ENCODE measurements at places on chromosomes 5 and 9.
A peak's percentile ranks its signal among the peaks of the same experiment; 100 is the strongest.

- H3K27ac ChIP-seq: no peak overlapping the region
- peak overlapping the region; percentile 85 for H3K4me3 ChIP-seq
- no peaks in the 10 kb centered on the region for H3K27me3 ChIP-seq
- H3K36me3 ChIP-seq: peaks cover 19% of the 10 kb centered on the region
These were observed 2.8 kb downstream of the TENT4A start for GRCh38 chr5:6715758-6716628.

- no peak for DNase-seq
- no peak overlapping the region for H3K27ac ChIP-seq
- no peak overlapping the region for H3K4me3 ChIP-seq
- peaks cover 9% of the 10 kb centered on the region for H3K27me3 ChIP-seq
These were observed 87.2 kb upstream of the NEURL1B start for GRCh38 chr5:172553903-172554302.

DNA sequence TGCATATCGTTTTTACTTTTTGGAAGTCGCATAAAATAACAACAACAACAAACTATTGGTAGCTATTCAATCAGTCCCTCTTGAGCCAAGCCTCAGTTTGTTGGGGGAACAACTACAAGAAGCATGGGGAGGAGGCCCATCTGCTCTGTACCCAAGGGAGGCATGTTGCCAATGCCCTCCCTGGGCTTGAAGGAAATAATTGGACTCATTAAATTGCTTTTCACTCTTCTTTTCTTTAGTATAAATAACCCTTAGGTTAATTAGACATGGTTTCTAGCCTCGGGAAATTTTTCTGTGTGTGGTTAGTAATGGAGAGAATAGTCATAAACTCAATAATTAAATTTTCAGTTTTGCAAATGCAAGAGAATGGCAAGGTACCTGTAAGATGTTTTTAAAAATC lies 500.7 kb downstream of the TLE4 start:
- H3K27ac ChIP-seq: no peak overlapping the region
- H3K4me3 ChIP-seq: no peak overlapping the region
- no peaks in the 10 kb centered on the region for H3K27me3 ChIP-seq
- no peaks in the 10 kb centered on the region for H3K4me1 ChIP-seq
- H3K36me3 ChIP-seq: no peaks in the 10 kb centered on the region

- no peak overlapping the region for H3K27ac ChIP-seq
- peaks cover 2% of the 10 kb centered on the region for H3K4me1 ChIP-seq
- H3K36me3 ChIP-seq: no peaks in the 10 kb centered on the region
- no peak for DNase-seq
- H3K27me3 ChIP-seq: no peaks in the 10 kb centered on the region
These were observed 153.1 kb downstream of the CCDC192 start for GRCh38 chr5:127856292-127856691.

GRCh38 chr9:112094948-112095681 lies 80.0 kb downstream of the SUSD1 start:
- no peak overlapping the region for H3K27ac ChIP-seq
- no peaks in the 10 kb centered on the region for H3K27me3 ChIP-seq
- peaks cover 22% of the 10 kb centered on the region for H3K4me1 ChIP-seq

GRCh38 chr5:52867809-52868208 lies 80.1 kb downstream of the ITGA1 start:
- H3K27me3 ChIP-seq: no peaks in the 10 kb centered on the region
- H3K4me1 ChIP-seq: no peaks in the 10 kb centered on the region
- no peak for DNase-seq
- no peak overlapping the region for H3K4me3 ChIP-seq
- no peaks in the 10 kb centered on the region for H3K36me3 ChIP-seq

- H3K27me3 ChIP-seq: no peaks in the 10 kb centered on the region
- no peak for DNase-seq
- no peak overlapping the region for H3K4me3 ChIP-seq
- H3K36me3 ChIP-seq: no peaks in the 10 kb centered on the region
- H3K4me1 ChIP-seq: no peaks in the 10 kb centered on the region
These were observed 87.0 kb downstream of the RXRA start for GRCh38 chr9:134413112-134413715.

DNA sequence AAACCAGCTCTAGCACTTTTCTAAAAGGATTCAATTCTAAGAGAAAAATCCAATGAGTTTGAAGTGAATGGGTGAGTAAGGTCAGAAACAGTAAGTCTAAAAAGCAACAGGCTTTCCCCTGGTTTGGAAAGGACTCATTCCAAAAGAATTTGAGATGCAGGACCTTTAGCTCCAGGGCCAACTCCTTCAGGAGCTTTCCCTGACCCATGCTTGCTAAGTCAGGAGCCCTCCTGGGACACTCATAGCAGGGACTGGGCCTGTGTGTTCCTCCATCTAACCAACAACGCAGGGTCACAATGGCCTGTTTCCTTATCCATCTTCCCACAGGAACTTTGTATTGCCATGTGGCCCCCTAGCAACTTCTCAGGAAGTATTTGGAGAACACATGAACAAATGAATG lies 198.8 kb downstream of the FRMD3 start:
- DNase-seq: no peak
- no peak overlapping the region for H3K4me3 ChIP-seq
- no peak overlapping the region for H3K27ac ChIP-seq

- H3K4me1 ChIP-seq: no peaks in the 10 kb centered on the region
- DNase-seq: no peak
- H3K27me3 ChIP-seq: no peaks in the 10 kb centered on the region
- H3K36me3 ChIP-seq: no peaks in the 10 kb centered on the region
These were observed 318.8 kb upstream of the ELAVL2 start for GRCh38 chr9:24144796-24145195.

DNA sequence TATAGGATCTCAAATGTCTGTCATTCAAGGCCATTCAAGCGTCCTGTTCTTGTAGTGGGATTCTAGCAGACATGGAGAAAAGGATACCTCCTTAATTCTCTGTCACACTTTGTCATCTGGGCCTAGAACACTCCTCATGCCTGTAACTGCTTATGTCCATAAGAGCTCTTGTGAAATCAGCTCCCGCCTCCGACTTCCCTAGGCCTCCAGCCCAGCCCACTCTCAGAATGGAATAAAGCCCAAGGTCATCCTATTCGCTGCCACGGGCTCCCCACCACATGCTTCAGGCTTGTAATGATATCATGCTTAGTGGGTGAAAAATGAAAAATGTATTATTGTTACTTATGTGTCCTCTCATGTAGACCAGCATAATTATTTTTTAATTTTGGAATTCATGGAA lies 632.5 kb downstream of the ISL1 start:
- no peak overlapping the region for H3K4me3 ChIP-seq
- H3K4me1 ChIP-seq: no peaks in the 10 kb centered on the region
- H3K27me3 ChIP-seq: no peaks in the 10 kb centered on the region
- H3K27ac ChIP-seq: no peak overlapping the region
- no peaks in the 10 kb centered on the region for H3K36me3 ChIP-seq
- DNase-seq: no peak

- H3K27me3 ChIP-seq: no peaks in the 10 kb centered on the region
- peaks cover 27% of the 10 kb centered on the region for H3K36me3 ChIP-seq
- H3K4me1 ChIP-seq: peaks cover 31% of the 10 kb centered on the region
- H3K4me3 ChIP-seq: no peak overlapping the region
- H3K27ac ChIP-seq: peak overlapping the region; percentile 7
These were observed 3.8 kb downstream of the NMRK1 start for GRCh38 chr9:75084081-75084672.

- H3K4me1 ChIP-seq: peaks cover 30% of the 10 kb centered on the region
- no peak overlapping the region for H3K27ac ChIP-seq
- DNase-seq: no peak
- H3K36me3 ChIP-seq: peaks cover 40% of the 10 kb centered on the region
- no peak overlapping the region for H3K4me3 ChIP-seq
These were observed 23.3 kb downstream of the PTGES2 start for GRCh38 chr9:128104171-128104618.

- peak overlapping the region; percentile 85 for H3K4me3 ChIP-seq
- H3K4me1 ChIP-seq: peaks cover 32% of the 10 kb centered on the region
- H3K27ac ChIP-seq: no peak overlapping the region
- H3K36me3 ChIP-seq: no peaks in the 10 kb centered on the region
- DNase-seq: peak; percentile 71
- H3K27me3 ChIP-seq: peaks cover 71% of the 10 kb centered on the region
These were observed 1.6 kb downstream of the TSLP start for GRCh38 chr5:111072949-111073682.

DNA sequence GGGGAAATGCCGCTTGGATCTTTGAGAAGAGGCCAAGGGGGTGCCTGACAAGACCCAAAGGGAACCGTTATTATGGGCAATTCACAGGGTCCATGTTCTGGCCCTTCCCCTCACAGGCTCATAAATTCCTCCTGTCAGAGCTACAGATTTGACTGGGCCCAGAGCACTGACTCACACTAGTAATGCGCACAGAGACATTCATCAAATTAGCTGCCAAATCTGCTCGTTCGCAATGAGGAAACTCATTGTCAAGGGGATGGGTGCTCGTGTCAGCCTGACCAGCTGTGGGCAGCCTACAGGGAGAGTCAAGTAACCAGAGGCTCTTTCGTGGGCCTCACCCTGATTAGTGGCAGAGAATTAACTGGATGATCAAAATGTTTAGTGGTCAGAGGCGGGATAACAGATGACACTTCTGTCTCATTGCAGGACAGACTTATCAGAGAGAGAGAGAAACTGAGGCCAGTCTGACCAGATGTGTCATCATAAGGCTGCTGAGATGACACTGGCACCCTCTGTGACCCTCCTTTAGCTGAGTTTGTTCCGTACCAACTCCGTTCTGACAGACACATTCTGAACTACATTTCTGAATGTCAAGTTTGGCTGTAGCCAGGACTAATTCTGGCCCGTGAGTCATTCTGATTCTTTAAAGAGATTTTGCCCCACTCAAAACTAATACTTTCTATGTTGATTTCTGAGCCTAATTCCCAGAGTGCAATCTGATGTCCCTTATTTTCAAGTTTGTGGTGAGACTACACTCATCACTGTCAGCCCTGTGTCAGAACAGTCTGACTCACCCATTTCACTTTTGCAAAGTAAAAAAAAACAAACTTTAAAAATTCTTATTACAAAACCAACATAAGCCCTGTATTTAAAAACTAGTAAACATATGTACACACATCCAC lies 377.1 kb downstream of the ACTL7B start:
- no peaks in the 10 kb centered on the region for H3K36me3 ChIP-seq
- no peak overlapping the region for H3K4me3 ChIP-seq
- DNase-seq: peak; percentile 10
- H3K4me1 ChIP-seq: no peaks in the 10 kb centered on the region

DNA sequence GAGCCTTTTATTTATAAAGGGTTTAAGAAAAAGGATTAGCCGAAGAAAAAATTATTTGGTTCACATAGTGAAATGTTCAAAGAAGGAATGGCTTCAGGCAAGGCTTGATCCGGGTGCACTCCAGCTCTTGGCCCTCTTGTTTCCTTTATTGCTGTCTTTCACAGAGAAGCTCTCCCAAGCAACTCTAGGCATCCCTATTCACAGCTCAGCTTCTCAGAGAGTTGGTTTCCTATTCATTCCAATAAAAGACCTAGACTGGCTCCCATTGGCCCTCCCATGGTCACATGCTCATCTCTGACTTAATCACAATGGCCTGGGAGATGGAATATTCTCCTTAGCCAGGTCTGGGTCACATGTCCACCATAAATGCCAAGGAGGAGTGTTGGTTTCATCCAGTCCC lies 9.4 kb upstream of the FGFR4 start:
- no peak for DNase-seq
- peaks cover 2% of the 10 kb centered on the region for H3K36me3 ChIP-seq
- H3K27me3 ChIP-seq: no peaks in the 10 kb centered on the region
- no peak overlapping the region for H3K4me3 ChIP-seq
- no peak overlapping the region for H3K27ac ChIP-seq
- no peaks in the 10 kb centered on the region for H3K4me1 ChIP-seq

DNA sequence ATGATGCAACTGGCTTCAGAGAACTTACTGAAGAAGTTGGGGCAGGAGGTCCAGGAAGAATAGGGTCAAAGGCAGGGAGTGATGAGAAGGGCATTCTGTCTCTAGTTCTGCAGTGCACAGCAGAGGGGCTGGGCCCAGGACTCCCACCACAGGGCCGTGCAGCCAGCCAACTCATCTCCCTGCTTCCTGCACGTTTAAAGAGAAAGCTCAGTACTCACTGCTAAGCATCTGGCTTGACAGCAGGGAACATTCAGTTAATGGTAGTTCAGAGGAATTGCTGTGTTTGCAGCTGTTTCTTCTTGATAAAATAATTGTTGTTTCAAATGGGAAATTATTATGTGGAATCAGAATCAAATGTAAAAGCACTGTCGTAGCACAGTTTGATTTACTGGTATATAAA lies 25.6 kb upstream of the SCAMP1 start:
- H3K27me3 ChIP-seq: peaks cover 9% of the 10 kb centered on the region
- H3K4me3 ChIP-seq: no peak overlapping the region
- no peaks in the 10 kb centered on the region for H3K4me1 ChIP-seq
- peaks cover 6% of the 10 kb centered on the region for H3K36me3 ChIP-seq
- H3K27ac ChIP-seq: no peak overlapping the region
- DNase-seq: no peak

DNA sequence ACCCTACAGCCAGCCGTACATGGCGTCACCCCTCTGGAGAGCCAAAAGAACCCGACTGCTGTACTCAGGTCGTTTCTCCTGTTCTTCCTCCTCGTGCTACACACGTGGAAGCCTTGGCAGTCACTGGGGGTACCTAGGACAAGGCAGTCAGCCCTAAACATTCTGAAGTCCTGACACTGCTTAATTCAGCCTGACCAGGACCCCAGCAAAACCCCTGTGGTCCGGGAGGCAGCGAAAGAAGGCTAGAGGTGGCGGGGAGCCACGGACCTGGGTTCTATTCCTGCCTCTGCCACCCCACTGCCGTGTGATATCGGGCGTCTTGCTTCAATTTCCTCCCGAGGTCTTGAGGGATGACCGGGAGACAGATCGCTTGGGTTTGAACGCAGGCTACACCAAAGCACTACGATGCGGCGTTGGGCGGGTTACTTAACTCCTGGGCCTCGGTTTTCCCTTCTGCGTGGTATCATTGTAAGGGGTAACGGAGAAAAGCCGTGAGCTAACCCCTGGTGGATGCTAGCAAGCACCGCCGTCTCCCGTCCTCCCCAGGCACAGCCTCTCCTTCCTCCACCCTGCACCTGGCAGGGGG lies 429 bp upstream of the ARL10 start:
- H3K4me3 ChIP-seq: peak overlapping the region; percentile 73
- H3K27me3 ChIP-seq: no peaks in the 10 kb centered on the region
- peak overlapping the region; percentile 18 for H3K27ac ChIP-seq
- no peak for DNase-seq

Data from activated CD4-positive, alpha-beta memory T cell treated with anti-CD3 and anti-CD28 coated beads for 36 hours (primary cell).